GM23338 (cell line): ENCODE measurements at places on chromosomes 1 and 21. TPM values are rescaled to one million over a fixed set of nuclear protein-coding genes. Genes with fewer than 3 reads are reported as not detected.

DNA sequence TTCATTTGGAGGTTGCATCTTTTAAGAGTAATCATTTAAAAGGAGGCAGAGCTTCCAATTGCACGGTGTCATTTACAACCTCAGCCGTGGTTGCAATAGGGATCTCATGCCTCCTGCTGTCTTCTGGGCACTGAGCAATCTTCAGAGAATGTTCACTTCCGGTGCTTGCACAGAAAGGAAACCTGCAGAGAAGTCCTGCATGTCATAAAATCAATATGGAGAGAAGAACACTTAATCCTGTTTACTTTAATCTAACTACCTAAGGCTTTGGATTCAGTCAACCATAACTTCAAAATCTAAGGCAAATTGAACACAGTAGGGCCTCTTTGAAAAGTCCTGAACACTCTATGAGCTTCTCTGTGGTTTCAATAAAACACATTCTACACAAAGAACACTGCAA lies 11.3 kb upstream of the MAP10 start:
- DNase-seq, result no peak

The AP4B1 gene
- 12.7 and 13.4 TPM in 2 replicates for total RNA-seq

The LRRC71 gene
- not detected in 2 replicates for total RNA-seq

DNA sequence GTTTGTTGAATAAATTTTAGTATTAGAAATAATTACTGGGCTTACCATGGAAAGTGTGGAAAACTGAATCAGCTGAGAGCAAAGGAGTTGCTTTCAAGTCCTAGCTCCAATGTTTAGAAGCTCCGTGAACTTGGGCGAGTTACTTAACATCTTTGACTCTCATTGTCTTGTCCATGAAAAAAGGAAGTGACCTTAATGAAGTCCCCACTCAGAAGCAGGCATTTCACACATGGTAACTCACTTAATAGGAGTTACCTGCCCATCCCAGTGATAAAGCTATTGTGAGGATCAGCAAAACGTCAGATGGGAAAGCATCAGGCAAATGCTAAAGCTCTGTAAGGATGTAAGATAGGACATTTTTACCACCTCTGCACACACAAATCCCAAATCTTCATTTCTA lies 34.0 kb upstream of the GADD45A start:
- DNase-seq, result no peak

GRCh38 chr1:36752891-36753361 lies 270.2 kb upstream of the CSF3R start:
- no peak for DNase-seq

The IVL gene
- not detected in 2 replicates for total RNA-seq

DNA sequence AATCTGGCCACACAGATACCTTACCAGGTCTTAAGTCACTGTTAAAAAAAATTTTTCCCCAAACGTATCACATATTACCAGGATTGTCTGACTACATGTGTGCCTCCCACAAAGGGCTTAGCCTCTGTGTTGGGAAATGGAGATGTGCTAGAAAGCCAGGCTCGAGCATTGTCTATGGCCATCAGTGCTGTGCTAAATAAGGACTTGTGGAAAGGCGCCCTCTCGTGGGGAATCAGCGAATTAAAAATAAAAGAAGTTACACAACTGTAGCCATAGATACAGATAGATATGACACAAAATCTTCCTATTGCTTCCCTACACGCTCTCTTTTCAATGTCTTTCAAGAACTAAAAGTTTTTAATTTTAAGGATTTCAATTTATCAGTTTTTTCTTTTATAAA lies 47.5 kb upstream of the CRNN start:
- DNase-seq, result peak; percentile 84

The PTAFR gene
- total RNA-seq, result 0.27 and 0.76 TPM in 2 replicates

GRCh38 chr1:71780681-71781080 lies 501.7 kb downstream of the NEGR1 start:
- DNase-seq, result no peak

DNA sequence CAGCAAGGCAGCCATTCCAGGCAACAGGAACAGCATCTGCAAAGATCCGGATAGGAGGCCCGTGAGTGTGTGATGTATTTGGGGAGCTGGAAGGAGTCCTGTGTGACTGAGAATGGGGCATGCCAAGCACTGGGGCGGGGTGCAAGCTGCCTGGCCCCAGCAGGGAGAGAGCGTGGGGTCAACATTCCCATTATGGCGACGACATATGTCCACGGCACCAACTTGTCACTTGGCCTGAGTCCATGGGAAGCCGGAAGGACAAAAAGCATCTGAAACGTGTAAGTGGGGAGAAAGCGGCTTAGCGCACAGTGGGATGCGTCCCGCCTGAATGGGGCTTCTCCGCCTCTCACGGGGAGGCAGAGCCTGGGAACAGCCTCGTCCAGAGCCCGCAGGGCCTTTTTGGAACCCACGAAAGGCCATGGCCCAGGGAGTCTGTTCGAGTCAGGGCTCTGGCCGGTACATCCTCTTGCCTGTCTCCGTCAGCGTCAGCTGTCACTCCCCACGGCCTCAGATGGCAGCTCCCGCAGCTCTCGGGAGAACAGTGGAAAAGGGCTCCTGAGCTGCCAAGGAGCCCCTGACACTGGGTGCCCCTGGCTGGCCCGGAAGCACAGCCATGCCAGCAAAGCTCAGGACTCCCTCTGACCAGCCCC lies 12.4 kb downstream of the EPHB2 start:
- DNase-seq, result no peak

DNA sequence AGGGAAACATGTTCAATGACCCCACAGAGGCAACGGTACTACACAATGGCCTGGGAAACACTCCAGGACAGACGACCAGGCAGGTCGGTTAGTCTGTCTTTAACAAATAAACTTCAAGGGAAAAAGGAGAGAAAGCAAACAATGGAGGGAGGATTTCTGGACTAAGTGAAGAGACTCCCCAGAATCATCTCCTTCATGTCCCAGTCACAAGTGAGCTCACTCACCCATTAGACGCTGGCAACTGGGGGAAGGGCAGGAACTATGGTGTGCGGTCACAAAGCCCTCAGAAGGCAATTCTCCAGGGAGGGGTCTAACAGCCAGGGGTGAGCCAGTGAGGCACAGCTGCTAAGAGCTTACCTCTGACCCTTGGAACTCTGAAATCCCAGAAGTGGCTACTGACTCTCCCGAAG lies 55.7 kb upstream of the NADK start:
- DNase-seq, result no peak

- no peak for DNase-seq
These were observed 92.0 kb downstream of the MIS18A start for GRCh38 chr21:32186804-32187203.

GRCh38 chr1:222099746-222100145 lies 357.9 kb upstream of the DUSP10 start:
- no peak for DNase-seq

DNA sequence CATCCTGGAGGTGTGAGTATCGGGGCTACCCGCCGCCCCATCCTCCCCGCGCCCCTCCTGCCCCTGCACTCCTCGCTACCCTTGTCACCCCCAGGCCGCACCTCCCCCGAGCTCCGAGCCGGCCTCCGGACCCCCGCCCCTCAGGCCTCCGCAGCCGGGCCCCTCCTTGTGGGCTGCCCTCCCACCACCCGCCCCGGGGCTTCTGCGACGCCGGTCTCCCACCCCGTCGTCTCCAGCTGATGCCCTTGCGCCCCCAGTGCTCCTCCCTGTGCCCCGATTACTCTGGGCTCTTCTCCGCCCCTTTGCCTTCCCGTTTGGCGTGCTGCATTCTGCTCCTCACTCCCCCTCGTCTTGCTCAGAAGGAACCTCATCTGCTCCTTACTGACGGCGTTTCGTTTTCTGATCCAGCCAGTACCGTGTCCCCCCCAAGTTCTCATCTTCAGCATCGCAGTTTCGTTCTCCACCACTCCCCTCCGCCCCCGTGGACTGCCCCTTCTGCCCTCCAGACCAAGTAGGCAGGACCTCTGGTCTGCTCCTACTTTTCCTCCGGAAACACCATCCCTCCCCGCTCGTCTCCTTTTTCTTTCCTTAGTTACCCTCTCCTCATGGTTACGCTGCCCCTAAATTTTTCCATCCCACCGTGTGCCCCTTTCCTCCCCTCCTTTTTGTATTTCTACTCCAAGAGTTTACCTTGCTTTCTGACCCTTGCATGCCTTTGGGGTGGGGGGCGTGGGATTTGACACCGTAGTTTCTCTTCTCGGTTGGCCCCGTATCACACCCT lies 841 bp downstream of the SNX27 start:
- peak; percentile 53 for DNase-seq

The PLA2G2D gene
- not detected in 2 replicates for total RNA-seq

The CD101 gene
- total RNA-seq, result 0.74 and 1.2 TPM in 2 replicates

DNA sequence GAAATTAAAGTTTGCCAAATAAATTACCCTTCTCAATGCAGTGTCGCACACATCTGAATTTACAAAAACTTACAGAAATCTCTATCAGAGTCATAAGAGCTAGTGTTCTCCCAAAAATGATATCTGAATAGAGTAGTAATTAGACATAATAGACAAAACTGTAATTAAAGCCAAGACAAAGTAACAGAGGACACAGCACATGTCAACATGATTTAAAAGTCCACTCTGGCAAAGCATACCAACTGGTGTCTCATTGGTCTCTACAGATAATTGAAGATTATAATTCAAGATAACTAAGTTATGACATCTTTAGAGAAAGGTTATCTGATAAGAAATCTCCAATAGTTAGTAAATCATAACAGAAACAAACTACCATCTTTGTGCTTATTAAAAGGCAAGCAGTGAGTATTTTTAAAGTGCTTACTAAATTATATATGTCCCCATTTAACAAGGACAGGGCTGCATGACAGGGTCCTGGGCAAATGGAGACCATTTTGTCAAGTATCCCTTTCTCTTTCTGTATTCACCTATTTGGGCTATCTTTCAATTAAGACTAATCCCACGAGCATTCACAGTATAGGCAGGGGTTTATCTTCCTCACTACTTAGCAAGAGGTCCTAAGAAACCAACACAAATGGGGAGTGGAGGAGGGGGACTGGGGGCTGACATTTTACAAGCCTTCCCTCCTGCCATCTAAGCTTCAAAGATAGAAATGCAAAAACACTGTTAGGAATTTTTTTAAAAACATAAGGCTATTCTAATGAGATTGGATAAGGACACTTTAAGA lies 26.0 kb downstream of the PTP4A2 start:
- DNase-seq, result no peak

The EPHA2 gene
- 35.0 and 51.2 TPM in 2 replicates for total RNA-seq

The OR2T35 gene
- not detected in 2 replicates for total RNA-seq

The PBX1 gene
- total RNA-seq, result 84.2 and 104 TPM in 2 replicates

The AMY1B gene
- total RNA-seq, result not detected in 2 replicates

DNA sequence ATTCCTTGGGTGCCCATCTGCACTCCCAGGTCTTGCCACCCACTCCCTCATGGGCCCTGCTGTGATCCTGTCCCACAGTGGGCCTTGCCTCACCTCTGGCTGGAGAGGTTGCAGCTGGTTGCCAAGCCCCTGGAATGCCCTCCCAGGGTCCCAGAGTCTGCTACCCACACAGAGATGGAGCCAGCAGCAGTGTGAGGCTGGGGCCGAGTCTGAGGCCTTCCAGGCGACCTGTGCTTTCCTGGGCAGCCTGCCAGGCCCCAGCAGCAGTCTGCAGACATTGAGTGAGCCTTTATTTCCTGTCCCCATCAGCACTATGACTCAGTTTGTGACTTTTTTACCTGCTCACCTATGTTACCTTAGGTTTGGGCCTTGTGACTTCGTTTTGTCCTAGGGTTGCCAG lies 25.0 kb upstream of the TSPAN2 start:
- no peak for DNase-seq

GRCh38 chr1:216742625-216743024 lies 19.4 kb upstream of the ESRRG start:
- DNase-seq, result peak; percentile 22
